ENCODE measurements at places on chromosomes 11 and 22.
A peak's percentile ranks its signal among the peaks of the same experiment; 100 is the strongest.

DNA sequence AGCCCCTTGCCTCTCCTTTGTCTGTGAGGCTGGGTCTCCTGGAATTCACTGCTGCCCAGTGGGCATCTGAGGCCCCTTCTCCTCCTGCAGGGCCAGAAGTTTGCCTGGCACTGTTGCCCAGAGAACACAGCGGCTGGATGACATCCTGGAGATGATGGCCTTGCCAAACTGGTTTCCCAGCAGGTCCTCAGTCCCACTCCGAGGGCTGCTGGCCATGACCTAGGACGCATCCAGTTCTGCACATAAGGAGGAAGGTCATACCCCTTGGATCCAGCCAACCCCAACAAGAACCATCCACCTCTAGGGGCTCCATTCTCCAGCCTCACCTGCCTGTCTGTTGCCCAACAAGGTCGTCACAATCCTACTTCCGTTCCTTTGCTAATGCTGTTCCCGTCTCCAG is 3.4 kb upstream of the SMTN start:
- no peak for DNase-seq

- DNase-seq, result peak; percentile 46
Measured at GRCh38 chr22:19596680-19597398, 72.6 kb upstream of the CLDN5 start.

GRCh38 chr11:5115339-5115738 is 22.8 kb downstream of the OR52A5 start:
- DNase-seq, result no peak

DNA sequence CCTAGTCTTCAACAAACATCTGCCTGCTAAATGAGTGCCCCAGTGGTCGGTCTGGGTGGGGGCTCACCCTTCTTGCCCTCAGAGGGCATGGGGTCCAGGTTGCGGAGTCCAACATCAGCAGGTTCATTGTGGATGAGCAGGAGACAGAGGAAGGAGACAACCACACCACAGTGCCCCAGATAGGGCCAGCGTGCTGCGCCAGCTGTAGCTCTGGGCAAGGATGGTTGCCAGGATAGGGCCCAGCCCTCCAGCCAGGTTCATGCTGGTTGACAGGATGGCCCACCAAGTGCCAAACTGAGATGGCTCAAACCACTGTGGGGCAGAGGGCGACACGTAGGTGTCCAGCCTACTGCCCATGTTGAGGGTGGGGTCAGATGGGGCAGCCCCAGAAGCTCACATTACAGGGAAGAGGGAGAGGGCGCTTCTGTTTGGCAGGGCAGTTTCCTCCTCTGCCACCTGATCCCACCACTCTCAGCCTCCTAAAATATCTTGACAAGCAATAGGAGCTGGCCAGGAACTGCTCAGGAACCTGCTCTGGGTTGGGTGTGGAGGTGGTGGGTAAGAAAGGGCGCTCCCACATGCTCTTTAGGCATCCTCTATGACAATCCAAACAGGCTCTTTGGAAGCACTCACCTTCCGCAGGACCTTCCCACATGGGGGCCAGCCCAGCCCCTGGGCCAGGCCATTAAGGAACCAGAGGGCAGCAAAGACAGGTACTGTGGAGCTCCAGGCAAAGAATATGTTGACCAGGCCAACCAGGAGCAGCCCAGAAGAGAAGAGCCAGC is 2.9 kb downstream of the SLC37A4 start:
- no peak for DNase-seq

GRCh38 chr11:121889931-121890330 is 226.1 kb downstream of the BLID start:
- DNase-seq, result no peak

- no peak for DNase-seq
Measured at GRCh38 chr11:68659158-68659921, 25.0 kb upstream of the GAL start.

DNA sequence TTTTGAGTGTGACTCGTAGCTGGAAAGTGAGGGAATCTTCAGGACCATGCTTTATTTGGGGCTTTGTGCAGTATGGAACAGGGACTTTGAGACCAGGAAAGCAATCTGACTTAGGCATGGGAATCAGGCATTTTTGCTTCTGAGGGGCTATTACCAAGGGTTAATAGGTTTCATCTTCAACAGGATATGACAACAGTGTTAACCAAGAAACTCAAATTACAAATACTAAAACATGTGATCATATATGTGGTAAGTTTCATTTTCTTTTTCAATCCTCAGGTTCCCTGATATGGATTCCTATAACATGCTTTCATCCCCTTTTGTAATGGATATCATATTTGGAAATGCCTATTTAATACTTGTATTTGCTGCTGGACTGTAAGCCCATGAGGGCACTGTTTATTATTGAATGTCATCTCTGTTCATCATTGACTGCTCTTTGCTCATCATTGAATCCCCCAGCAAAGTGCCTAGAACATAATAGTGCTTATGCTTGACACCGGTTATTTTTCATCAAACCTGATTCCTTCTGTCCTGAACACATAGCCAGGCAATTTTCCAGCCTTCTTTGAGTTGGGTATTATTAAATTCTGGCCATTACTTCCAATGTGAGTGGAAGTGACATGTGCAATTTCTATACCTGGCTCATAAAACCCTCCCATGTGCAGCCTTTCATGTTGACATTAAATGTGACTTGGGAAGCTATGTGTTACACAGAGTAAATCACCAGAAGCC is 11.0 kb downstream of the OR51E1 start:
- DNase-seq, result no peak

GRCh38 chr11:121656328-121657090 is 203.7 kb upstream of the SORL1-AS1 start:
- DNase-seq, result no peak

- DNase-seq, result peak; percentile 52
Measured at GRCh38 chr11:134207538-134208239, 16.1 kb downstream of the NCAPD3 start.

DNA sequence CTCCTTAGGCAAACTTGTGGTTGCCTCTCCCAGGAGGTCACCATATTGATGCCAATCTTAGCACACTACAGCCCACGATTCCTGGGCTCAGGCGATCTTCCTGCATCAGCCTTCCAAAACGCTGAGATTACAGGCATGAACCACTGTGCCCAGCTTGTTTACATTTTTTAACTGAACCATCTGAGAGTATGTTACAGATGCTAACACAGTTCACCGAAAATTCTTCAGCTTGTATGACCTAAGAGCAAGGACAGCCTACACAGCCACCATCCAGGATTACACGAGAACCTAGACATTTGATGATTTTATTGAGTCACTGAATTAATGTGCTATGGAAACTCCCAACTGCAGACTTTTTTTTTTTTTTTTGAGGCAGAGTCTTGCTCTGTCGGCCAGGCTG is 5.8 kb upstream of the LGALS1 start:
- no peak for DNase-seq

- DNase-seq, result no peak
Measured at GRCh38 chr11:101870510-101870909, 44.3 kb upstream of the CEP126 start.

DNA sequence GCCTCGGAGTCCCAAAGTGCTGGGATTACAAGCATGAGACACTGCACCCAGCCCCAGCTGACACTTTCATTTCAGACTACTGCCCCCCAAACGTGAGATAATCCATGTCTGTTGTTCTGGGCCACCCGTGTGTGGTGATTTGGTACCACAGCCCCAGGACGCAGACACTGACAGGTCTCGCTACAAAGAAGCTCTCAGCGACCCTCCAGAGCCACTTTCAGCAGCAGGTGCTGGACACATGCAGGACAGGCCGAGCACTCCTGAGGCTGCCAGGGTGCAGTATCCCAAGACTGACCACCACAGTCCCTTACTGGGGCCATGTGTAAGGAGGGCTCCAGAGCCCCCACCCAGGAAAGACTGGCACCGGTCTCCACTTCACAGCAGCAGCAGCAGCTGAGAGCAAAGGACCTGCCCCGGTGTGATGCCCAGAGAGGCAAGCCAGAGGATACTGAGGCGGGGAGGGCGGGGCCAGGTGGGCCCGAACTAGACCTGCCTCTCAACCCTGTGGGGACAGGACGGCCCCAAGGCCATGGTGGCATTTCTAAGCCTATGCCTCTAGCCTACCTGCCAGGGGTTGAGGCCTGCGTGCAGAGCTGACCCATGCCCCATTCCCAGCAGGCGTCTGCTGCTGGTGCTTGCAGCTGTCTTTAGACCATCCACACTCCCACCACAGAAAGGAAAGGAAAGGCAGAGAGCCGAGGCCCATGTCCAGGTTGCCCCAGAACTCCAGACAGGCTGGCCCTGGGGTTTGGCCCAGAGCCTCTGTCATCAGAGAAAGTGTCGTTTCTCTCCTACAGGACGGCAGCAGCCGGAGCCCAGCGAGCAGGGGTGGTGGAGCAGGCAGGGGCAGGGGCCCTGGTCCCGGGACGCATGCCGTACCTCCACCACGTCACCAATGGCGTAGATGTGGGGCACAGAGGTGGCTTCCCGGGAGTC is 28.0 kb upstream of the GNB1L start:
- no peak for DNase-seq

- DNase-seq, result no peak
Measured at GRCh38 chr22:27129266-27129665, 471.9 kb downstream of the MIAT start.

- DNase-seq, result no peak
Measured at GRCh38 chr22:28837640-28838039, 37.3 kb upstream of the XBP1 start.

DNA sequence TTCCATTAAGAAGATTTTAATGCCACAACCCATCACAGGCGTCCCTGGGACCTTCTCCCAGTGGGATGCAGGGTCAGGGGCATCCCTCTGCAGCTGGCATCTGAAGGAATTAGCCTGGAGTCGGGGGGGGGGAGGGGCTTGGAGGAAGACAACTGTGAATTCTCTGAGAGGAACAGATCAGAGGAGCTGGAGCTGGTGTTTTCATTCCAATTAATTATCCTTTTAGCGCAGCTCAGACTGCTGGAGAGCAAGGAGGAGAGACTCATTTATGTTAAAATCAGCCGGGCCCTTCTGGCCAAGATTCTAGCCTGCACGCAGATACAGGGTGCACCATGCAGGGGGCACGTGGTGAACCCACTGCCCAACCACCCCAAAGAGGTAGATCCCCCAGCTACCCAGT is 116.2 kb downstream of the CHST1 start:
- no peak for DNase-seq

DNA sequence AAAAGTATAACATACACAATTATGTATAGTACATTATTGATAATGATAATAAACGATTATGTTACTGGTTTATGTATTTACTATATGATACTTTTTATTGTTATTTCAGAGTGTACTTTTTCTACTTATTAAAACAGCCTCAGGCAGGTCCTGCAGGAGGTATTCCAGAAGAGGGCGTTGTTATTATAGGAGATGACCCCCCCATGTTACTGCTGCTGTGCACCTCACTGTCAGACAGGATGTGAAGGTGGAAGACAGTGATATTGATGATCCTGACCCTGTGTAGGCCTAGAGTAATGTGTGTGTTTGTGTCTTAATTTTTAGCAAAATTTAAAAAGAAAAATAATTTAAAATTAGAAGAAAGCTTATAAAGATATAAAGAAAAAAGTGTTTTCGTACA is 57.6 kb downstream of the REXO2 start:
- DNase-seq, result no peak

DNA sequence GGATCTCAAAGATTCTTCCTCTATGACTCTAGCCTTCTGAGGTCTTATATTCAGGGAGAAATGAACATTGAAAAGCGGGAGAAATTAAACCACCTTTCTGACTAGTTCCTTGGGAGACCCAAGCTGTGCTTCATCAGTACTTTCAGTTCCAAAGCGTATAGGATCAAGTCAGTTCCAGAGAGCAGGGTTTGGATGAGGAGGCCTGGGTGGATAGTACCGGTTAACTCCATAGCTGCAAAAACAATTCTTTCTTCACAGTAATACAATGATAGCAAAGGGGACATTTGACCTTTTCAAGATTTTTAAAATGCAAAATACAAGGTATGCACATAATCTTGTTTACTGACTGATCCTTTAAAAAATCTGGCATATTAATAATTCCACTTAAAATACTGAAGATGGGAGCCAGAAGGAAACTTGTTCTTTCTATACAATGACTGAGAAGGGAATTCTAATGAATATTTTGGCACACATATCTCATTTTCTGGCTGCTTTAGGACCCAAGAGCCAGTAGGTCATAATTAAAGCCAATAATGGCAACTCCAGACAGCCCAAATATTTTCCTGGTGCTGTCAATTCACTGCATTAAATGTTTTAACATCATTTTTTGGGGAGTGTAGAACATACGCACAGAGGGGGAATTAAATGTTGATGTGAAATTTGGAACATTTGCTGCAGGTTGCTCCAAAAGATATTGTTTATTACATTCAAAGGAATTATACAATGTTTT is 16.0 kb downstream of the ADM start:
- DNase-seq, result no peak

- DNase-seq, result no peak
Measured at GRCh38 chr11:1442163-1442562, 44.4 kb downstream of the MOB2 start.

DNA sequence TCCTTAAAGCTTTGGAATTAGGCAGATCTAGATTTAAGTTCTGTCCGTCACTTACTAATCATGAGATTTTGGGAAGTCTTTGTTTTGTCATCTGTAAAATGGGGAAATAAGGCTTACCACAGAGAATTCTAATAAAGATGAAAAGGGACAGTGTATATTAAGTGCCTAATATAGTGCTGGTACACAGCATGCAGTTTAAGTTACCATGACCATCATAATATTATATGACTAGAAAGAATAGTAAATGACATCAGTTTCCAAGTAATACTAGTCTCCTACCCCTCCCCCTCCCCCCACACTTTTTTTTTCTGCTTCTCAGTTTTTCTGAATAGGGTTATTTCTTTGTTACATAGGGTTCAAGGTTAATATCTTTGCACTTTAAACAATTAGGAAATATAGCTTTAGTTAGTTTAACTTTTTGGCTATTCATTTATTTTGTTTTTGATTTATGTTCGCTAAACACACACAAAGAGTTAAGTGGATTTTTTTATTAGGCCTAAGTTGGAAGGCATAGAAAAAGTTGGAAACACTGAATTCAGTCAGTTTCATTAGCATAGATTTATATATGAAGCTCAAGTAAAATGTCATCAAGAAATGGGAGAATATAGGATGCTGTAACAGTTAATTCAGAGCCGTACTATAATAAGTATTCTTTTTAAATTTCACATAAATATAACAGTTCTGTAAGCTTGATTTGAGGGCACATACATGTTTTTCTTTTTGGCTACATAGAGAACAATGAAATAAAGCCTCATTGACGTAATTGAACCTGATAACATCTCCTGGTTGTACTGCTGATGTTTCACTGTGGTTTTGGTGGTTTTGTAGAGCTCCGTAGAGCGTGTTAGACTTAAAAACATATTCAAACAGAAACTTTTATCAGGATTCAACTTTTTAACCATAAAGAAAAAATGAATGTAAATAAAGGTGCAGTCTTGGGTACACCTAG is 121.2 kb downstream of the PDE3B start:
- DNase-seq, result no peak

- DNase-seq, result no peak
Measured at GRCh38 chr11:15819679-15820286, 536.6 kb downstream of the SOX6 start.

GRCh38 chr11:44005063-44005701 is 42.6 kb upstream of the ACCSL start:
- DNase-seq, result no peak
